ENCODE measurements at places on chromosomes 3 and 15.

GRCh38 chr15:67118808-67119207 lies 53.4 kb downstream of the SMAD3 start:
- DNase-seq = no peak

- no peak for DNase-seq
Observed at GRCh38 chr15:88609344-88610090, 11.6 kb upstream of the AEN start.

GRCh38 chr3:51441282-51442030 lies 50.4 kb downstream of the RBM15B start:
- no peak for DNase-seq

GRCh38 chr3:61162965-61163364 lies 88.3 kb downstream of the FHIT start:
- no peak for DNase-seq

DNA sequence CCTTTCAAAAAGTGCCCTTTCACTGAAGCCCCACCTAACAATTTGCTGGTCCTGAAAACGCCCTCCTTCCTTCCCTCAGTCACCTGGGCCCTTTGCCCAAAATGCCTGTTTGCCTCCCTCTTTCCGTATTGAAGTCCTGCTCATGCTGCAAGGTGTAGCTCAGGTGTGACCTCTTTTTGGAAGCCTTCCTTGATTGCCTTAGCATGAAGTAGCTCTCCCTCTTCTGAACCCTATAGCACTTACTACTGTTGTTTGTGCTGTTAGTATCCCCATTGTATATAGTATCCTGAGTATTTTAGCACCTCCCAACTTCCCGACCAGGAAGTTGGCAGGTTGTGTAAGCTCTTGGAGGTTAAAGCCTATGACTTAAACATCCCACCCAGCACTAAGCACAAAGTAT lies 1.7 kb downstream of the PLS1 start:
- no peak for DNase-seq

- peak; percentile 87 for DNase-seq
Observed at GRCh38 chr15:51202783-51203182, 108.1 kb upstream of the TNFAIP8L3 start.

- peak; percentile 40 for DNase-seq
Observed at GRCh38 chr3:39751286-39751685, 58.1 kb upstream of the MYRIP start.

DNA sequence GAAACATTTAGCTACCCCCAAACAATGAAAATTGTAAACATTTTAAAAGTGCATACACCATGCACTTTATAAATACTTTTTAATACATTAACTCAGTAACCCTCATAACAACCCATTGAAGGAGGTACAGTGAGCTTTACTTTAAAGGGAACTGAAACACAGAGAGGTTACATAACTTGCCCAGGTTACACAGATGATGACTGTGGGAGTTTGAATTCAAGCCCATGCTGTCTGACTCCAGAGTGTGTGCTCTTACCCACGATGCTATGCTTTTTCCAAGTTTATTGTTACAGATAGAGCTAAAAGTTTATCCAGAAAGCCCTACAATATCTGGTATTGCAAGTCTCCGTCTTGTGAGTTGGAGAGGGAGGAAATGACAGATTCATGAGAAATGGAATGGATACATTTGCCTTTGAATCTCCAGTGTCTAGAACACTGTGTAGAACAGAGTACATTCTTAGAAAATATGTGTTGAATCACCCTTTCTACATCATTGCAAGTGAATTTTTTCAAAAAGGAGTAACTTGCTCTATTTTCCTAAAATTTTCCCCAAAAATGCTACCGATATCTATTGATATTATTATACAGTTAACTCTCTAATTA lies 428.3 kb downstream of the NAALADL2 start:
- no peak for DNase-seq

- DNase-seq = no peak
Observed at GRCh38 chr3:52433996-52434479, 10.9 kb downstream of the SEMA3G start.

DNA sequence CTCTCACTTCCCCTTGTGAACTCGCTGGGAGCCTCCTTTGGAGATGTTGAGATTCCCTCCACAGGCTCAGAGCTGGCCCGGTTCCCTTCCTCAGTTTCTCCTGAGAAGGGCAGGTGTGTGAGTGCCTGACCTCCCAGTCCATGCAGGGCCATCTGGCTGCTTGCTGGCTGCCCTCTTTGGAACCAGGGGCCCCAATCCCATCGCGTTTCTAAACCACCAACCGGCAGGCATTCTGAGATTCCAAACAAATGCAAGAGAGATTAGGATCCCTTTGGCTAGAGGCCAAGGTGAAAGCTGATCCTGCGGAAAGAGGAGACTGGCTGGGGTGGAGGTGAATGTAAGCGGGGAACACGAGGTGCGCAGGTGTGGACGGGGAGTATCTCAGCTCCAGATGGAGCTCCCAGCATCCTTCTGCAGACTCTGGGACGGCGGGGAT lies 2.9 kb upstream of the PRRT3 start:
- no peak for DNase-seq

GRCh38 chr3:126816298-126816697 lies 112.3 kb downstream of the CHCHD6 start:
- DNase-seq = no peak

GRCh38 chr15:25468611-25469010 lies 29.8 kb upstream of the UBE3A start:
- DNase-seq = no peak

DNA sequence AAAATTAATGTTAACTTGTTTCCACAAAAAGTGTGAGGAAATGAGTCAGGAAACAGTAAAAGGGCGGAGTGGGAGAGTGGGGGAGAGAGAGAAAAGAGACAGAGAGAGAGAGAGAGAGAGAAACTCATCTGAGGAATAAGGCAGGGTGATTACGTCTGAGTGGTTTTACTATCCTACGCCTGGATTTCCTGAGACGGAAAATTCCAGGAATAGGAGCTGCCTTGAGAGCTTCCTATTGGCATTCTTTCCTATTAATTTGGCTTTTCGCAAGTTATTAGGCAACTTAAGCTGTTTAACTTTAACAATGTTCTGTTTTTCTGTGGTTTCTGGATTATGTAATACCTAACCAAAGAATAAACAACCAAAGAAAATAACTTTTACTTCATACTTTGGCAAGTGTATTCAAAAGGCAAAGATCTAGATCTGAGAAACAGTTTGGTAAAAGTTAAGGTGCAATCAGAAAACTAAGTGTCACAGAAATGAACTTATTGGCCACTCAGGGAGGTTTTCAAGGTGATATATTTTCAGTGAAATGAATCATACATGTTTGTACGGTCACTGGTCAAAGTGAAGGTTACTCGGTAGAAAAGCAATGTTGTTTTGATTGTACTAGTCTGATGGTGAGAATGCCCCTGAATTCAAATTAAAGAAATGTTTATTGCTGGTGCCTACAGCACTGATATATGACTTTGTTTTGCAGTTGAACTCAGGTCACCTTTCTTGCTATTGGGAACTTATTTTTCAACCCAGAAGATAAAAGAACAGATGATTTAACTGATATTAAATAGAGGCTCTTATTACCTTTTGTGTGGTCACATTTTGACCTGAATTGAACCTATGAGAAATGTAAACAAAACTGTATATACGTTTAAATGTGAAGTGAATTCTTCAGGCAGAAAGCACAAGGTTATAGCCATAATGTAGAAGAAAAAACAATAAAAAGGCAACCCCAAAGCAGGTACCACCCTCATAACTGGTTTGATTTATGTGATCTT lies 39.9 kb upstream of the TNFSF10 start:
- DNase-seq = peak; percentile 73

DNA sequence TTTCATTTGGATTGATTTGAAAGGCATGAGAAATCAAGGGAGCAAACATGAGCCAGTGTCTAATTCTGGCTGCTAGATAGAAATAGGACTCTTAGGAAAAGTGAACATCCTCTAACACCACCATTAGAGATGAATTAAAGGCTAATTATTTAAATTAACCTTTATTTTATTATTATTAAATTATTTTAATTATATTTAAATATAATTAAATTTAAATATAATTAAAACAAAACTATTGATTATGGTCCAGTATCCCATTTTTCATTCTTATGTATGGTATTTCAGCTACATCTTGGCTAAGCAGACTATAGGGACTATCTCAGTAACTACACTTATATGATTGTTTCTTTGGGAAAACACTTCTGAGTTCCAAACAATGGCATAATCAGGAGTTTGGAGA lies 904.8 kb downstream of the NAALADL2 start:
- no peak for DNase-seq

GRCh38 chr15:26113296-26113695 lies 250.2 kb upstream of the ATP10A start:
- no peak for DNase-seq

- peak; percentile 78 for DNase-seq
Observed at GRCh38 chr15:28861031-28861534, 12.6 kb upstream of the GOLGA6L7 start.

GRCh38 chr15:55613727-55614126 lies 25.6 kb upstream of the PYGO1 start:
- no peak for DNase-seq

- DNase-seq = no peak
Observed at GRCh38 chr3:78834910-78835309, 932.9 kb downstream of the ROBO1 start.

DNA sequence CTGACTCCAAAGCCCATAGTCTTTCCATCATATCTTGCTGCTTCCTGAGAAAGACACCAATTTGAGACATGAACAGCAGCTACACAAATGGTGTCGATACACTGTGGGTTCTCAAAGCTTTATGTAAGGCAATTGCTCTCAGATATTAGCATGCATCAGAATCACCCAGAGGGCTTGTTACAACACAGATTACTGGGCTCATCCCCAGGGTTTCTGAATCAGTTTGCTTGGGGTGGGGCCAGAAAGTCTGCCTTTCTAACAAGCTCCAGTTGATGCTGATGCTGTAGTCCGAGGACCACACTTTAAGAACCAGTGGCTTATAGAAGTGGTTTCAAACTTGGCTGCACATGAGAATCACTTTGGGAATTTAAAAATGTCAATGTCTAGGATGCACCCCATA lies 86.5 kb downstream of the SEMA6D start:
- no peak for DNase-seq

DNA sequence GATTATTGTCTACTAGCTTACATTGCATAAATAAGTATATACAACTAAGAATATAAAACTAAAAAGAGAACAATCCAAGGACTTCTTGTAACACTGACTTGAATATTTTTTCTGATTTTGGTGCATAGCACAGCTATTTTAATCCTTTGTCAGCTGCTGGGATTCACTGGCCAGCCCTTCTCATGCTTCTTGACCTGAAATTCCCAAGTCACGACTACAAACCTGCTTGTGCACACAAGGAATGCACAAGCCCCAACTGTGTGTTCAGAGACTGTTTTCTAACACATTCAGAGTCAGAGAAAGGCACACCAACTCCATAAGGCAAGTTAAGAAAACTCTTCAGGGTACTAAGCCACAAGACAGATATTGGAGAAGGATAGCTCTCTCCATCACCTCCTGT lies 80.9 kb downstream of the TNIK start:
- DNase-seq = no peak

- DNase-seq = no peak
Observed at GRCh38 chr3:184820525-184820924, 8.6 kb downstream of the VPS8 start.

GRCh38 chr3:149042789-149043386 lies 43.4 kb downstream of the HLTF start:
- DNase-seq = peak; percentile 39

DNA sequence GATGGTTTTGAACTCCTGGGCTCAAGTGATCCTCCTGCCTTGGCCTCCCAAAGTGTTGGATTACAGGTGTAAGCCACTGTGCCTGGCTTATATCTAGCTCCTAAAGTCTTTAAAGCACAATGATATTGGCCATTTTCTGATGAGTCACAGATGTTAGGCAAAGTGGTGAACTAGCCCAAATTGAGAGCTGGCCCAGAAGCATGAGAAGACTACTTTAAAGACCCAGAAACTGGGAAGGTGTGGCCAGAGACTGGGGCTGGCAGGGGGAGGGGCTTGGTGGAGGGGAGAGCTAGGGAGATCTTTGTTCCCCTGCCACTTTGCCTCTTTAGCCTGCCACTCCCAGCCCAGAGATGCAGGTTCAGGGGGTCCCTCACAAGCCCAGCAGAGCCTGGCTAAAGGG lies 21.6 kb downstream of the CHRNA3 start:
- no peak for DNase-seq

GRCh38 chr3:94612631-94613030 lies 549.8 kb downstream of the NSUN3 start:
- no peak for DNase-seq

DNA sequence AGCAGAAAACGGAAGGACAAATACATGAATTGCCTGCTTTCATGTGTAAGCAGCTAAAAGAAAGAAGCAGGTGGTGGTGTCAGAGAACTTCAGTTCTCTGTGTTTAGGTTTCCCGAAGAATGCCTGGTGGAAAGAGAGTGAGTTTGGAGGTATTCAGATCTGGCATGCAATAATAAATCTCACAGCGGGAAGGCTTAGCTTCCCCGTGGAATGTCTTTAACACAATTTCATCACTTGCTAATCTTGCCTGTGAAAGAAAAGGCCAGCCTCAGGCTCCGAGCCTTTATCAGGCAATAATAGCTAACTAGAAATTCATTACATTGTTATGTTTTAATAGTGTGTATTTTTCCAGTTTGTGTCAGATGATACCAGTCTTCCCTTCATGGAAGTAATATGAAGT lies 220.3 kb downstream of the PDZRN3 start:
- no peak for DNase-seq

- DNase-seq = peak; percentile 31
Observed at GRCh38 chr3:39378088-39378487, 5.1 kb upstream of the SLC25A38 start.

DNA sequence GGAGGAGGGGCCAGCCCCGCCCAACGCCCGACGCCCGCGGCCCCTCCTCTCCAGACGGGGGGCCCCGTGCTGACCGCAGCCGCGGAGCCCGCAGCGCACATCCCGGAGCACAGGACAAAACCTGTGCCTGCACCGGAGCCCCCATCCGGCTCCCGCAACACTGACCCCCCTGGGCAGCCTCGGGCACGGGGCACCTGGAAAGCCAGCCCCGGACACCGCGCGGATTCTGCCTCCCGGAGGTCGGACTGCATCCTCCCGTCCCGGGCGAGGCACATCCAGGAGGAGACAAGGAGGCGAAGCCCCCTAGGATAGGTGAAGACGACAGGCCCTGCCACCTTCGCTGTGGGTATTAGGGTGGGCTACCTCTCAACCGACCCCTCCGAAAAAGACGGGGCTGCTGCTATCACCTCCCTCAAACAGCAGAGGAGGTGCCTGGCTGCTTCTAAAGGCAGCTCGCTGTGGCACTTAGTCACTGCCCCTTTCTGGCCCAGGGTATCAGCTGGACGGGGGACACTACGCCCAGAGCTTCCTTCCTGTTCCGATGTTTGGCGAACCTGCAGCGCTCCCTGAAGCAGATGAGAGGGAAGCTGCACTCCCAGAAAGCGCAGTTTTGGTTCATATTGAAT lies 10.6 kb downstream of the XXYLT1 start:
- DNase-seq = peak; percentile 83

Measured in suppressor macrophage treated with lipopolysaccharide for 1 hour (primary cell).